NCI-H2081 (cell line): ENCODE measurements at places on chromosomes 2 and 18.

DNA sequence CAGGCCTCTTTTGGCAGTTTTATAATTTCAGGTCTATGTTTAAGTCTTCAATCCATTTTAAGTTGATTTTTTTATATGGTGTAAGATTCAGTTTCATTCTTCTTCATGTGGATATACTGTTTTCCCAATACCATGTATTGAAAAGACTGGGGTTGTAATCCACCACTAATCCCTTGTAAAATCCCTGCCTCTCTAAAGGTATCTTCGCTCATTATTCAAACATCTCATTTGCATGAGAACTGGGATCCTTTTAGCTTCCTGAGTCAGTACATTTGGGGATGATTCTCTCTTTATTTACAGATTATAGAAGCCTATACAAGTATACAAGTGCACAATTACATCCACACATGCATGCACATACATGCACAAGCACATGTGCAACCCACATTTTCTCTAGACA, 25.3 kb downstream of the DHRS9 start:
- DNase-seq = no peak

DNA sequence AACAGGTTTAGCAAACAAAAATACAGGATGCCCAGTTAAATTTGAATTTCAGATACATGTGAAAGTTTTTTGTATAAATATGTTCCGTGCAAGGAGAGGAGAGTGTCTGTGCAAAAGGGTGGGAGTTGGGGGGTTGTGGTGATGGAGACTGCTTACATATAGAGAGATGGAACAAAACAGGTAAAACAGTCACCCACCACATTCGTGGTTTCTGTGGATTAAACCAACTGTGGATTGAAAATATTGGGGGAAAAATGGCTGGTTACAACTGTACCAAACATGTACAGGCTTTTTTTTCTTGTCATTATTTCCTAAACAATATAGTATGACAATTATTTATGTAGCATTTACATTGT, 245.7 kb downstream of the TNS1 start:
- no peak for DNase-seq

GRCh38 chr2:11248-11941, 34.9 kb downstream of the FAM110C start:
- no peak for DNase-seq

- DNase-seq = no peak
These were observed 650.6 kb downstream of the SATB2 start for GRCh38 chr2:198807131-198807530.

DNA sequence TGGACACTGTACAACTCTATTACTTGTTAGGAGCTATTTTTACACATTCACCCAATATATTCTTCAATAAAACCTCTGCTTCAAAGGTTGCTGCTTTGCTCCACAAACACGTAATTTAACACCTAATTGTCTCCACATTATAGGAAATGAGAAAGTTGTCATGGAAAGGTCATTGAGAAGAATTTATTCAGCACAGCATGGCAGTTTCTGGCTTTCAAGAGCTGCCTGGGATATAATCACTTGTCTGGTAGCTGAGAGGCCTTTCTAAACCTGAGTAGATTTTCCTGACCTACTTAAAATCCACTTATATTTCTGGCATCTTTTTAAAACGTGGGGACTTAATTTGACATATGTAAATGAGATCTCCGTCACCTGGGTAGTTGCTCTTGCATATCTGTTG, 216.1 kb downstream of the ZNF804A start:
- DNase-seq = peak; percentile 90

GRCh38 chr2:174327841-174328113, 7.0 kb upstream of the SP9 start:
- no peak for DNase-seq

GRCh38 chr2:161746891-161747535, 122.8 kb downstream of the SLC4A10 start:
- no peak for DNase-seq
